Cortex of kidney (tissue), 1 donor: ENCODE measurements at places on chromosomes 6 and 20.

DNA sequence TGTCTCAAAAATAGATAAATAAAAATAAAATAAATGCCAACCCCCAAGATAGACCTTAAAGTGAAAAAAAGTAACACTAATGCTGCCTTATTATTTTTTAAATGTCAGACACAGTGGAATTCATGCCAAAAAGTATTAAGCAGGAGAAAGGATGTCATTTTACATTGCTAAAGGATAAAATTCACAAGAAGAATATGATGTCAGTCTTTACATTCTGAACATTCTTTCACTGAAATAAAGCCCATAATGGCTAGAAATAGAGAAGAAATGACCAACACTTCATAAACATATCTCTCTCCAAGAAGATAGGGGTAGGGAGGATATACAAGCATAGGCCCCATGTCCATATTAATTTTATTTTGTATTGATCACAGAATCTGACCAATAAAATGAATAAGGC is 47.4 kb downstream of the SLC23A2 start:
- DNase-seq, result no peak

- no peak for DNase-seq
Observed at GRCh38 chr6:128463942-128464341, 56.5 kb downstream of the PTPRK start.

DNA sequence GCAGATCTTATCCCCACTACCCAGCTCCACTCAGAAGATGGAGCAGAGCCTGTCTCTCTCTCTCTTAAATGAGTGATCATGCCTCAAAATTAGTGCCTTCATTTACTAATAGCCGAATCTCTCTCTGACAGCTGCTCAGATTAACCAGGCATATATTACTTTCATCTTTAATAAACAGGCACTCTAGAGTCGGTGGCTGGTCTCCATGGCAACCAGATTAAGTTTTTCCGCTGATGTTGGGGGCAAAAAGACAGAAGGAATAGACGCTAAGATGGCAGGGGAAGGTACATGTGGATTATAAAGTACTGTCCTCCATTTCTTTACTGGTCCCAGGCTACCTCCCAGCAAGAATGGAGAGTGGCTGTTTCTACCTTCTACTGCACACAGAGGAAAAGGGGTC is 121.6 kb downstream of the QRSL1 start:
- no peak for DNase-seq

DNA sequence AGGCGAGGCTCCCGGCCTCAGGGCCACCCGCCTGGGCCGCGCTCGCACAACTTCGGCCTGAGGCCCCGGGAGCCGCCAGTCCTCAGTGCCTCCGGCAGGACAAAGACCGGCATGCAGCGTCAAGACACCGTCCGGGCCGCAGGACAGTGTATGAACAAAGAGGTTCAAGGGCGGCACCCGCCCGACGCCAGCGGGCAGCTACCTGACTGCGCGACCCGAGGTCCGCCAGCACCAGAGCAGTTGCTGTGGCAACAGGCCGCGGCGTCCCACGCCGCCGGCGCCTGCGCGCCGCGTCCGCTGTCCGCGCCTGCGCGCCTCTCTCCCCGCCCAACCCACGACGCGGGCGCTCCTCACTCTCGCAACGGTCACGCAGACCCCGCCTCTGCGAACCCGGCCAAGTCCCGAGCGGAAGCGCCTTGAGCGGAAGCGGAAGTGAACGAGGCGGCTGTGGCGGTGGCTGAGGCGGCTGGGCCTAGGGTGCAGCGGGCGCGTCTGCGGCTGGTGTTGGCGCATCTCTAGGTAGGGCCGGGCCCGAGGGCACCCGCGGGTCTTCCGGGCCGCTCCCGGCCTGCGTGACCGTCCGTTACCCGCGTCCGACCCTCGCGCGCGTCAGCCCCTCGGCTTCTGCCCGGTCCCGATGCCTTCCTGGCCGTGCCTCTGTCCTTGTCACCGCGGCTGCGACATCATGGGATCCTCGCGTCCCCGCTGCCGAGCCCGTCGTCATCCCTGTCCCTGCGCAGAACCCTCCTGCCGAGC is at the start of gene FAM120B:
TSS of gene FAM120B (plus strand) at position 435 of the 756 bp plus-strand sequence. CDS start 10,633 bp downstream, outside the sequence.
- peak; percentile 47 for DNase-seq

DNA sequence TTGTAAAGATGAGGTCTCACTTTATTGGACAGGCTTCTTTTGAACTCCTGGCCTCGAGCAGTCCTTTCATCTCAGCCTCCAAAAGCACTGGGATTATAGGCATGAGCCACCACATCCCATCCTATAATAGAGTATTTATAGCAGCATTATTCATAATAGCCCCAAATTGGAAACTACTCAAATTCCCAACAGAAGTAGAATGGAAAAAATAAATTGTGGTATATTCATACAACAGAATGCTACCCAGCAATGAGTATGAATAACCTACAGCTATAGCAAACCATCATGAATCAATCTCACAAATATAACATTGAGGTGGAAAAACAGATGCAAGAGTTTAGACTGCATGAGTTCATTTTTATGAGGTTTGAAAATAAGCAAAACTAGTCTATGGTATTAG is 84.8 kb upstream of the BTBD3 start:
- no peak for DNase-seq

GRCh38 chr6:108134213-108134970 is 31.4 kb upstream of the NR2E1 start:
- DNase-seq, result no peak

- DNase-seq, result no peak
Observed at GRCh38 chr20:60956194-60956593, 295.9 kb upstream of the CDH4 start.

GRCh38 chr6:110950440-110950839 is 8.1 kb upstream of the GTF3C6 start:
- no peak for DNase-seq

DNA sequence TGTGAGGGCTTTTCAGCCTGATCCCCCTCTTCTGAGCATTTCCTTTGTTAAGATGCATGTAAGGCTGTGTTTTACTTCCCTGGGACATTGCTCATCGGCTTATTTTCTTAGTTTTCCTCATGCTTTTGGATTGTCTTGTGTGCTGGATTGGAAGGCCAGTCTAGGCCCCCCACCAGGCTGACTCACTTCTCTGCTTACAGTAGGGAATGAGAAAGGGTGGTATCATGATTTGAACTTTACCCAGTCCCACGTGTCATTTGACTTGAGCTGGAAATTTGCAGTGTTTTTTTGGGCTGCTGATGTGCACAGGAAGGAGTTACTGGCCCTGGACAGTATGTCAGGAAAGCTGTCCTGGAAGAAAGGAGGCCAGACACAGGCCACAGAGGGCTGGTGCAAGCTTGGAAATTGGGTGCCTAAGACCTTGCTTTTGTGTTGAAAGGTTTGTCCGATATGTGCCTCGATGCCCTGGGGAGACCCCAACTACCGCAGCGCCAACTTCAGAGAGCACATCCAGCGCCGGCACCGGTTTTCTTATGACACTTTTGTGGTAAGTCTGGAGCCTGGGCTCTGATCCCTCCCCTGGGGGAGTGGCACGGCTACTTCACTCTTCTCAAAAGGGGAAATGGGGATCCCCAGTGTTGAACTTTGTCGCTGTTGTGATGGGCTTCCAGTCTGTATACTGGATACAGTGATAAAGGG is 12.8 kb downstream of the RNF114 start:
- no peak for DNase-seq
